ENCODE measurements at places on chromosomes 6 and 20.
A peak's percentile ranks its signal among the peaks of the same experiment; 100 is the strongest.

GRCh38 chr6:154689493-154690255 is 43.5 kb upstream of the SCAF8 start:
- DNase-seq, result no peak

DNA sequence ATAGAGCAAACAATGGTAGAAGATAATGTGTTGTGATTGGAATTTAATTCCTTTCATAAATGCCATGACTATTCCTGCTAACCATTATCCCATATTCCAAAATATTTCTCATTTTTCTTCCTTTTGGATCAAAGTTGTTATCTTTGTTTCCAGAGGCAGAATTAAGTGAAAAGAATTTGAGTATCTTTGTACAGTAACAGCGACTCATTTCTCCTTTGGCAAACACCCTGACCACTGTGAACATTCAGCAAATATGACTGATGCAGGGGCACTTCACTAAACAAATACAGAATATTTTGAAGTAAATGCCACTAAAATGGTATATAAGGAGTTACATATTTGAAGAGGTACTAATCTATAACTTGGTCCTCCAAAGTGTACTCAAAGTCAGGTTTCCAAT is 105.0 kb upstream of the LAMP5 start:
- DNase-seq, result peak; percentile 37

- DNase-seq, result no peak
Observed at GRCh38 chr6:142324111-142324510, 22.3 kb downstream of the ADGRG6 start.

DNA sequence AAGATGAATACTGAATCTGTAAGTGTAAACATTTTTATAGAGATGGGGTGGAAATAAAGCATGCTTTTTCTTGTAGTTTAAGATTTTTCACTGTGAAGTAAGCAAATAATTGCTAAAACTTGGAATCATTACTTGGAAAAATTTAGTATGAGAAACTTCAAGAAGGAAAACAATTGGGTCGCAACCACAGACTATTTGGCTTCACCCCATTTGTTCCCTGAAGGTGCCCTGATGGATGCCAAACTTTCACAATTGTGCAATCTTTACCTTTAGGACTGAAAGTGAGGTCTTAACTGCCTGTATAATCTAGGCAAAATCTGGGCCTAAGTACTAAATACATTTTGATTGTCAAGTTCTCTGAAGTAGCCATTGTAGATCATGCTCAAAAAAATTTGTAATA is 330.1 kb downstream of the HDGFL1 start:
- DNase-seq, result no peak

- no peak for DNase-seq
Observed at GRCh38 chr6:122400462-122401089, 1.1 kb downstream of the HSF2 start.

- no peak for DNase-seq
Observed at GRCh38 chr6:166268431-166268830, 39.8 kb downstream of the PRR18 start.

DNA sequence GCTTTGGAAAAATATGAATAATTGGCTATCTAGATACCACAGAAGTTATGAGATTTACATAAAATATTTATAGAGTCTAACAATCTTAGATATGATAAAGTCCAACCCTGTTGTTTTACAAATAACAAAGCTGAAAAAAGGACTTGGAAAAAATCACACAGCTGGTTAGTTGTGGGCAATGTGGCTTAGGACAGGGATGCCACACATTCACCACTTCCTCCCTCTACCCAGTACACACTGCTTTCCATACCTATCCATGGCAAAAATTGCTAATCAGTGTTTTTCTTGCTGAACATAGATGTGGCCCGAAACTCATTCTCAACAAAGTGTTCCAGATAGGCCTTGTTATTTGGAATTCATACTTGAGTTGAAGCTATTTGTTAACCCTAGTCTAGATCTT is 147.3 kb upstream of the BMP5 start:
- no peak for DNase-seq

Measured in suppressor macrophage treated with lipopolysaccharide for 1 hour (primary cell).